Non-pigmented ciliary epithelial cell (primary cell): ENCODE measurements at places on chromosomes 13 and 19.

- DNase-seq = no peak
Observed at GRCh38 chr13:80040981-80041317, 300.0 kb downstream of the SPRY2 start.

DNA sequence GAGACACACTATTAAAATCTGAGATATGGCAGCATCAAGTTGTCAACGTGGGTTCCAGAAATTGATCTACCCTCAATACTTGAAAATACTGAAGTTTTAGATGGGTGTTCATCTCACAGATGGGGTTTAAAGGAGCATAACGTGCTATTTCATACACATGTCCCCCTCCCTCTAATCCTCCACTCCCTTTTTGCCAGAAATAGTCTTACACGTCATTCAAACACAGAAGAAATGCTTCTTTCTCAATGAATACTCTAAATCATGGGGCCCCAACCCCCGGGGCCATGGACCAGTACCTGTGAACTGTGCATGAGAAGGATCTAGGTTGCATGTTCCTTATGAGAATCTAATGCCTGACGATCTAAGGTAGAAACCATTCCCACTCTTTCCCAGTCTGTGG lies 19.6 kb downstream of the KLF12 start:
- no peak for DNase-seq

GRCh38 chr19:2589441-2589840 lies 113.1 kb downstream of the GNG7 start:
- DNase-seq = no peak

- no peak for DNase-seq
Observed at GRCh38 chr13:76738616-76739015, 147.6 kb downstream of the KCTD12 start.

- DNase-seq = no peak
Observed at GRCh38 chr13:59451236-59451635, 712.5 kb downstream of the DIAPH3 start.
